ENCODE measurements at places on chromosomes 1 and 21.

DNA sequence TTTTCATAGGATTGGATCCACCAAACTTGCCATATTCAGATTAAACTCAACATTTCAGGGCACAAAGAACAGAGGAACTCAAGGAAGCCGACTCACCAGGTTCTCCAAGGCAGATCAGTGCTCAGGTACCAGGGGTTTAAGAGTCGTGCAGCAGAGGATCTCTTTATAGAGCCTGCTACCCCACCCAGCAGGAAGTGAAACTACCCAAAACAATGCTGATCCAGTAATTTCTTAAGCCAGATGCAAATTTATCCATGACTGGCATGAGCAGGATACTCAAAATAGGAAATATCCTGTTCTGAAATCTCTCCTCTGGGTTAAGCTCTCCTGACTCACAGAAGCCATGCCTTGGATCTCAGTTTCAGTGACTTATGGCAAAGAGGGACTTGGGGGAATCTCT is at the start of gene SPRR2A:
SPRR2A (minus strand) TSS at position 138 of the 400 bp plus-strand sequence. CDS start 777 bp downstream, outside the sequence.
- no peak for DNase-seq

DNA sequence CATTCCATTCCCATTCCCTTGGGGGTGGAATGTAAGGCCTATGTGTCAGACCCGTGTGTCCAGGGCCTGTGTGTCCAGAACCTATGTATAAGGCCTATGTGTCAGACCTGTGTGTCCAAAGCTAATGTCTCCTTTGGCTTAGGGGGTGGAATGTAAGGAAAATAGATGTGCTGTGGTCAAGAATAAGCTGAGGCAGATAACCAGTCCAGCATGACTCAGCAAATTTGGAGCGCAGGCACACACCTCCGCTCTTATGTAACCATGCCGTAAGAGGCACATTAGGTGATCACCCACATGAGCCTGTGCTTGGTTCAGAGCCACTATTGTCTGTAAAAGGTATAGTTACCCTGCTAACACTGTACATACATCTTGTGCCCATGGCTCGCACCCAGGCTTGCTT is 150.8 kb upstream of the SGIP1 start:
- no peak for DNase-seq

DNA sequence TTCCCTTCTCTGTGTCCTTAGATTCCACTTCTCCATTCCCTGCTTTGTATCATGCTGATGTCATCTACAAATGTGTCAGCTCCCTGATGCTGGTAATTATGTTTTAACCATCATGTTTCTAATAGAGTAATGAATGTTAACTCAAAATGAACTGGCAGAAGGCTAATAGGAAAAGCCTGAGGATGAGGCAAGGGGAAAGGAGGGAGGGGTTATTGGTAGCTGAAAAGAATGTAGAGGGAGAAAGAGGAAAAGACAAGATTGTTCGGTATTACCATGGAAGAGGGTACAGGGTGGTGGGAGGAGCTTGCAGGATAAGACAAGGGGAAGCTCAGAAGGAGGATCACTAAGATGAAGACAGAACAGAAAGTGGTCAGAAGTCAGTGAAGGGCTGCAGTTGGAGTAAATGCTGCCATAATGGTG is 150.9 kb downstream of the ZC3H11B start:
- no peak for DNase-seq

DNA sequence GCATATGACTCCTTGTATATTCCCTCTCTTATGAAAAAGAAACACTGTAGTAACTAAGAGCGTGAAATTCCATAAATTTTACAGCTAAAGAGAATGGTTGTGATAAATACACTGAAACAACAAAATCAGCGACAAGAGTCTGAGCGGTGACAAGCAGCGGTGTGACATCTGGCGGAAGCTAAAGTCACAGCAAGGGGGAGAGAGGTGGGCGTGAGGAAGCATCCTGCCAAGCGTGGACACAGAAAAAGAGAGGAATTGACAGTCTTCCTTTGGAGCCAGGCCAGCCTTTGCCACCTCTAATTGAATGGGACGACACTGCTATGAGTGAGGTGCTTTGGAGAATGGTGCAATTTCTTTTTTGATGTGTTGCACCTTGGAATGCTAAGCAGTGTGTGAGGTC is 25.9 kb downstream of the PSMB2 start:
- DNase-seq: no peak

DNA sequence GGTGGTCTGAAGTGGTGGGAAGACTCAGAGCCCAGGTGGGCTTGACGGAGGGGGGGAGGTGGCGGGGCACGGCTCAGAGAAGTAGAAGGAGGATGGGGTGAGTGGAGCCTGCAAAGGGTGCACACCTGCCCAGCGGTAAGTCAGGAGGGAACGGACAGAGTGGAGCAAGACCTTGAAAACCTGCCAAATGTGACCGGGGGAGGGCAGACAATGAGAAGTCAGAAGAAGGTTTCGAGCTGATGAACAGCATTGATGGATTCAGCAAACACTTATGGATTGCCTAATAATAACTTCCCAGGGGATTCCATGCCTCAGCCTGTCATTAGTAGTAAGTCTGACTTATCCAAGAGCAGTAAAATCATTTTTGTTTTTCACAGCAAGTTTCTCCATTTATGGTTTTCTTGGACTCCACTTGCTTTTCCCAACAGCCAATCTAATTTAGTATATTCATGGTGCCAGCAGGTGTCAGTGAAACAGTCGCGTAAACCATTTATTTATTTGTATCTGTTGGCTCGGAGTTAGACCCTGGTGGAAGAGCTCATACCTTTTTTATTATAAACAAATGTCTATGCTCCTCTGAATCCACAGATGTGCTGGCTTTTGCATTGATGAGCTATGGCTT is 279.1 kb downstream of the PCP4 start:
- DNase-seq: no peak

DNA sequence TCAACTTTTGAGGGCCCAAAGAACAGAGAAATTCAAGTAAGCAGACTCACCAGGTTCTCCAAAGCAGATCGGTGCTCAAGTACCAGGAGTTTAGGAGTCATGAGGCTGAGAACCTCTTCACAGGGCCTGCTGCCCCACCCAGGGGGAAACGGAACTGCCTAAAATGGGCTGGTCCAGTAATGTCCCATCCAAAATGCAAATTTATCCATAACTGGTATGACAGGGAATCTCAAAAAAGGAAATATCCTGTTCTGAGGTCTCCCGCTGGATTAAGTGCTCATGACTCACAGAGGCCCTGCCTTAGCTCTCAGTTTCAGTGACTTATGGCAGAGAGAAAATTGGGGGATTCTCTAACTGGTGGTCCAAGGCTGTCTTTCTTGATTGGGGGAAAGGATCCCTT is 9.3 kb downstream of the SPRR2G start:
- no peak for DNase-seq

DNA sequence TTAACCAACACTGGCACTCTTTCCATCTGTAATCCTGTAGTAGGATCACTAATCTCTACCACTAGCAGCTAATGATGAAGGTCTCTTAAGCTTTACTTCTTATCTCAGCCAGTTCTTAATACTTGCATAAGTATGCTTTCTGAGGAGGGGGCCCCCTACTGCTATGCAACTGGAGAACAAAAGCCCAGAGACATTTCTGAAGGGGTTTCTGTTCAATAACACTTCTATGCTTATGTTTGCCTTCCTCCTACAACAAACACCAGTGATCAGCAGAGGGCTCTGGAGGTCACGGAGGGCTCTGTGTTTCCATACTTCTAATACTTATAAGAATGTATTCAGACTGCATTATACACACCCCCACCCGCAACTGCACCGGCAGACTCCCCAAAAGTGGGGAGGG is 215.8 kb downstream of the BARHL2 start:
- DNase-seq: no peak

DNA sequence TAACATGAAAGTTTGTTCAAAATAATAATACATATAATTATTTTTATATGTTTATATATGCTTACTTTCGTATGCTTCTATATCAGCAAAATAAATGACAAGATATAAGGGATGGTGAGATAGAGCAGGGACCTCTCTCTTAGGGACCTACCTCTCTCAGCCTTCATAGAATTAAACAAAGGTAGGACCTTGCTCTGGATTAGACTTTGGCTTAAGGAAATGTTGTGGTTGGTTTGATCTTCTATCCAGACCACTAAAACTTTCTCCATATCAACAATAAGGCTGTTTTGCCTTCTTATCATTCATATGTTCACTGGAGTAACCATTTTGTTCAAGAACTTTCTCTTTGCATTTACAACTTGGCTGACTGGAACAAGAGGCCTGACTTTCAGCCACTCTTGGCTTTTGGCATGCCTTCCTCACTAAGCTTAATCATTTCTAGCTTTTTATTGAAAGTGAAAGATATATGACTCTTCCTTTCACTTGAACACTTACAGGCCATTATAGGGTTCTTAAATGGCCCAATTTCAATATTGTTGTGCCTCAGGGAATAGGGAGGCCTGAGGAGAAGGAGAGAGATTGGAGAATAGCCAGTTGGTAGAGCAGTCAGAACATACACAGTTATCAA is 14.4 kb downstream of the FRRS1 start:
- no peak for DNase-seq

- DNase-seq: no peak
Measured at GRCh38 chr1:187477535-187477934, 648.8 kb downstream of the PLA2G4A start.

GRCh38 chr1:177873238-177873637 is 96.6 kb downstream of the SEC16B start:
- no peak for DNase-seq

All from CD4-positive, alpha-beta T cell treated with Interleukin-10 for 1 hour (primary cell).